SHP77 treated with DMSO at 0.1 percent for 48 hours (cell line): ENCODE measurements at places on chromosomes 4 and X.

DNA sequence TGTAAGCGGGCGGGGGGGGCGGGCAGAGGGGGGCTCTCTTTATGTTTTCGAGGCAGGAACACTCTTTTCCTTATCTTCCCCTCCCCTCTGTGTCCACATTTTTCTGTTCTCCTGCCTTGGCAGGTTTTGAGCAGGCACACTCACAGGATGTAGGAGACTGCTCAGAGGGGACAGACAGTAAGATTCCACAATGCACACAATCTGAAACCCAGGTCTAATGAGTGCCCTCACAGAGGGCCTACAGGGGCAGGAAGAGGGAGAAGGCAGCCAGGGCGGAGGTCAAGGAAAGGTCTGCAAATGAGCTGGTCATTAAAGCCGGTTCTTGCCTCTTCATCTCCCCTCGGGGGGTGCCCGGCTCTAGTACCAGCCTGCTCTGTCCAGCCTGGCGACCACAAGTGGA, 106.1 kb upstream of the ATP6AP2 start:
- DNase-seq, result no peak

- no peak for DNase-seq
Observed at GRCh38 chrX:27915617-27916016, 65.6 kb downstream of the DCAF8L1 start.

DNA sequence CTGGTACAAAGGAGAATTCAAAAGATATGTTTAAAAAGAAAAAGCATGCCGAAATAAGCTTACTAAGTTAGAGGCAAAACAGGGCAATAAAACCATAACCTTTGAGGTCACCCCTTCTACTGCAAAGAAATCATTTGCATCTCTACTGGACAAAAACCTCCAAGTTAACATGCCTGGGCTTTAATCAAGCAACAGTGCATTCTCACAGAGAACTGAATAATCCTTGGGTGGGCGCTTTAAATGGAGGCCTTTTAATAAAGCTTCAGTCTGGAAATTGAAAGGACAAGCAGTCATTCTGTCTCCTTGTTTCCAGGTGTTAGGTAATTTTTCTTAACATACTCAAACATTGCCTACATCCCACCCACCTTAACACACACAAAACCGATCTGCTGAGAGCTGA, 34.6 kb upstream of the SMS start:
- no peak for DNase-seq

DNA sequence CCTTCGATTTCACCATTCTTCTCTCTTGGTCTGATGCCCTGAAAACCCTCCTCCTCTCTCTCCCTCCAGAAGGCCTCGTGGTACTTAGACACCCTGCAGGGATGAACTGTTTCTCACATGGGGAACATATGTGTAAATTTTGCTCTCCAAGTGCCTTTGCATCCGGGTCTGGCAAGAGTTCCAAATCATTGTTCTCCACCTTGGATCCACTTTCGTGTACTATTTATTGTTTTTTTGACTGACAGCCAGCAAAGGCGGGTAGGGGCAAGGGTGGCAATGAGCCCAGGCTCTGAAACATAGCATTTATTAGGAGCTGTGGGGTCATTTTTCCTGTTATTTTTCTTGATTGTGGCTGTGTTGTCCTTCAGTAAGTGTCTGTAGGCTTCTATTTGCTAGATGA, 81.7 kb downstream of the RTL5 start:
- no peak for DNase-seq

- DNase-seq, result no peak
Observed at GRCh38 chr4:168723020-168723419, 226.2 kb downstream of the PALLD start.

- no peak for DNase-seq
Observed at GRCh38 chr4:89404530-89404929, 96.9 kb upstream of the GPRIN3 start.

DNA sequence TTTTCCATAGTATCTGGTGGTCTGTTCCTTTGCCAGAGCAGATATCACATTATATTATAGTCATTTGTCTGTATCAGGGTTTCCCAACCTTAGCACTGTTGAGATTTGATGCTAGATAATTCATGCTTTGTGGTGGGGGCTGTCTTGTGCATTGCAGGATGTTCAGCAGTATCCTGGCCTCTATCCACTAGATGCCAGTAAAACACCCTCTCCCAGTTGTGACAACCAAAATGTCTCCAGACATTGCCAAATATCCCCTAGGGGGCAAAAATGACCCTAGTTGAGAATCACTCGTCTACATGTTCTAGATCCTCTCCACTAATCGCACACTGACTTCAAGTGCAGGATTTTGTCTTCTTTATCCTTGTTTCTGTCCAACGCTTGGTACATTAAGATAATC, 160.8 kb downstream of the FANCB start:
- no peak for DNase-seq

DNA sequence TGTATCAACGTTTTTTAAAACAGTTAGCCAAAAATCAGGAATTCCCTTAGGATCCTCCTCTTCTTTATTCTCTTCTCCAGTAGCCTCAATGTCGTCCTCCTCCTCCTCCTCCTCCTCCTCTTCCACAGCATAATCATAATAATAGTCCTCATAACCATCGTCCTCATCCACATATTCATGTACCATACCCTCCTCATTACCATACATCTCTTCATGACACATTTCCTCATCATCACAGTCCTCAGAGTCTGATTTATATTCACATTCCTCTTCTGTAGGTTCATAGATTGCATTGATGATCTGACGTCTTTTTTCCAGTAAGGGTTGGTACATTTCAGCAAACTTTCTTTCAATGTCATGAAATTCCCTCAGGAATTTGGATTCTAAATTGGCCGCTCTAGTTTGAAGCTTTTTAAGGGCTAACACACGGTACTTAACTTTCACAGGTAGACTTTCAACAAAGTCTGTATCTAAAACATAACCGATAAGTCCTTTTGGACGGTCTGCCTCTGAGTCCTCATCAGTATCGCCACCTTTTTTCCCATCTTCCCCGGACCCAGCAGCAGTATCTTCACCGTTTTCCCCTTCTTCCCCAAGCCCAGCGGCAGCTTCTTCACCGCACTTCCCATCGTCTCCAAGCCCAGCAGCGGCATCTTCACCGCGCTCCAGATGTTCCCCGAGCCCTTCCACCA, 771 bp downstream of the NAP1L2 start:
- no peak for DNase-seq

- peak; percentile 56 for DNase-seq
Observed at GRCh38 chr4:59127743-59128142, 2017.6 kb upstream of the IGFBP7 start.

DNA sequence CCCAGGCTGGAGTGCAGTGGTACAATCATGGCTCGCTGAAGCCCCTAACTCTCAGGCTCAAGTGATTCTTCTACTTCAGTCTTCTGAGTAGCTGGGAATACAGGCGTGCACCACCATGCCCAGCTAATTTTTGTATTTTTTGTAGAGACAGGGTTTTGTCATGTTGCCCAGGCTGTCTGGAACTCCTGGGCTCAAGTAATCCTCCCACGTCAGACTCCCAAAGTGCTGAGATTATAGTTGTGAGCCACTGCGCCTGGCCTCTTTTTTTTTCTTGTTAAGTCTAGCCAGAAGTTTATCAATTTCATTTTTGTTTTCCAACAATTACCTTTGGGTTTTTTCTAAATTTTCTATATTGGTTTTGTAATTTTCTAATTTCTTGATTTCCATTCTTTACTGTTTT, 100.6 kb downstream of the GC start:
- no peak for DNase-seq

DNA sequence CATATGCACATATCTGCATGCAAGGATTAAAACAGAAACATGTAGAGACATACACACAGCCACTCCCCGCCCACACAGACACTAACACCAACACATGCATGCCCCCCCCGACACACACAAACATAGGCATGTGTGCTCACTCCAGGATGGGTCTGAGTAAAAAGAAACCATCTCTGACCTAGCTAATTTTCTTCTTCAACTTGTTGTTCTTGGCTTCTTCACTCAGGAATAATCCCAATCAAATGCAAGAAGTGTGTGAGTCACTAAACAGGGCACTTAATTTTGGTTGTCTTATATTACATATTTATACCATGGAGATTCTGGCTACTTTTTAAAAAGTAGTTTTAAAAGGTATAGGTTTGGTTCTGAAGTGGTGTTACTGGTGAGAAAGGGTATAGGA, 28.3 kb downstream of the ENOX2 start:
- DNase-seq, result no peak

DNA sequence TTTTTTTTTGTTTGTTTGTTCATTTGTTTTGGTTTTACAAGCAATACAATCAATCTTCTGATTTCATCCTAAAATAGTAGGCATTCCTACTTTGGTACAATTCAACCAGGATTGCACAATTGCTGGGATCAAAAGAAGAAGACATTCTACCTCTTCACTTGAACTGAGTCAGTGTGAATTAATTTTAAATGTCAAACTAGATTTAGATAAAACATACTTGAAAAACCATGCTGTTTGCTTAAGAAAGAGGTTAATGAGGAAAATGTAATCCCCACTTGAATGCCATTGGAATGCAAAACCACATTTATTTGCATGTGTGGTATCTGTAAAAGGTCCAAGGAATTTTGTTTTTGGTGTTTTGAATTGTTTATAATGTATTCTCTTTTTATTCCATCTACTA, 40.5 kb downstream of the HAND2 start:
- no peak for DNase-seq

- DNase-seq, result no peak
Observed at GRCh38 chrX:108250654-108251579, 159.3 kb downstream of the ATG4A start.

GRCh38 chr4:182748949-182749348, 168.2 kb downstream of the DCTD start:
- no peak for DNase-seq

GRCh38 chr4:155473420-155474095, 96.8 kb upstream of the MAP9 start:
- DNase-seq, result no peak

- no peak for DNase-seq
Observed at GRCh38 chrX:131626681-131627296, 82.9 kb downstream of the OR13H1 start.

GRCh38 chr4:42533042-42533441, 123.9 kb downstream of the ATP8A1 start:
- no peak for DNase-seq

GRCh38 chr4:6461301-6462165, 10.9 kb downstream of the PPP2R2C start:
- DNase-seq, result no peak
